LoVo (cell line): ENCODE measurements at places on chromosomes 7 and 10.

- no peak for DNase-seq
Observed at GRCh38 chr10:27297844-27298521, 57.4 kb upstream of the ACBD5 start.

DNA sequence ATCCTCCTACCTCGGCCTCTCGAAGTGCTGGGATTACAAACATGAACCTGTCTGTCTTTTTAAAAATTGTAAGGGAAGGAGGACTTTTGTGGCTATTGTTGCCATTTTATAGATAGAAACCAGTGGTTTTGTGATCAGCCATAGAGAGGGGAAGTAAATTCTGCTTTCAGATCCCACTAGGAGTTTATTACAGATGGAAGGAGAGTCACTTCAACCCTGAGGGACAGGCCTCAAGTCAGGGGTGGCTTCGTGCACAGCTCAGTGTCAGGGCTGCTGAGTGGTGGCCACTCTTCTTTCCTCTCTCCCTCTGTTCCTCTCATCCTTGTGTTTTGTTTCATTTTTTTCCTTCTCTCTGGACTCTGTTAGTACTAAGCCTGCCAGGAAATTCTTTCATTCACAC lies 60.8 kb downstream of the OGDH start:
- no peak for DNase-seq

DNA sequence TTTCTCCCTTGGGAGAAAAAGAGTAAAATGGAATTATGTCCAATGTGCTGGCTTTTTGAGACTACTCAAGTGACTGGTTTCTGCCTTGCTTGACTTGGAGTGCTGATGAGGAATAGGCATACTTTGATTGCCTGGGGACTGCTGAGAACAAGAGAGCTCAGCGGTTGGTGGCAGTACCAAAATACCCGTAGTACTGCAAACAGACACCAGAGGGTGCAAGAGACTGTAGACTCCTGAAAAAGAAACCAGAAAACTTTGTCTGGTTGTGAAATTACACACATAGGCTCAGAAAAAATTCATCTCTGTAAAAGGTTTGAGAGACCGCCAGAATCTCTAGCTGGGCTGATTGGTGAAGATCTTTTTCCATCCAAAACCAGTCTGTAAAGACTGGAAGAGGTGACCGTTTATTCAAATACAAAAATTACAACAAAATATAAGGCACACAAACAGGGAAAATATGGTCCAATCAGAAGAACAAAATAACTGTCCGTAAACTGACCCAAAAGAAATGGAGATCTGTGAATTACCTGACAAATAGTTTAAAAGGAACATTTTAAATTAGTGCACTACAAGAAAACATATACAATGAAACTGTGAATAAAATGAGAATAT lies 18.5 kb downstream of the BICC1 start:
- DNase-seq: peak; percentile 70

GRCh38 chr10:119724593-119725516 lies 995 bp upstream of the INPP5F start:
- DNase-seq: no peak

DNA sequence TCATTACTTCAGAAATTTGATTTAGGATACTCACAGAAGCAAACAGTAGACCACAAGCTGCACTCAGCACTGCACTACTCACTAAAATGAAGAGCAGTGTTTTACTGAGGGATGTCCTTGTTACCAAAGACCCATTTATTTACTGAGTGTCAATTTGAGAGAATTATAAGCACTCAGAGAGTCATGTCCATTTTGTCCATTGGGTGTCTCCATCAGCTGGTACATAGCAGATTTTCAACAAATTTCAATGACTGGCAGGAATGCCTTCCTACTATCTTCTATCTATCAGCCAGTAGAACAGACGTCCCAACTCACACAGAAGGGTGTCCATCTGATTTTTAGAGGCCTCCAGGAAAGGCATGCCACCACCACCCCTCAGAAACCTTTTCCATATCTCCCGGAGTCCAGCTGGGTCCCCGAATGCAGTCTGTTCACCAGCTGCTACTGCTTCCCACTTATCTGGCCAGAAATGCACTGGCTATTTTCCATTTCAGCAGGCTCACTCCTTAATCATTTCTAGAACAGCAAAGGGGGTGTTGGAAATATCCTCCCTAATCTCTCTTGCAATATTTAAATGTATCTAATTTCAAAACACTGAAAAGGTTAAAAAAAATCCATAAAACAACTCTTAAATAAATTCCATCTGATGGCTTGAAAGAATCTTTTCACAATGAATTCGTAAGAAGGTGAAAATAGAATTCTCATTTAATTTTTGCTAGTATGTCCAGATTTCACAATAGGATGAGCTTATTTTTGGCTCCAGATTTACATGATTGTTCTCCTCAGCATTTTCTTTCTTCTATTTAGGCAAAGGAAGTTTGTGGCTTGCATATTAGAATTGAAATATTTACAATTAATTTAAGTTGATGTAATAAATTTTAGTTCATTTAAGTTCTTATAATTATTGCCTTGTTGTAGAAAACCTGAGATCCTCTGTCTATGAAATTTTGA lies 1164.0 kb upstream of the CELF2 start:
- DNase-seq: no peak

DNA sequence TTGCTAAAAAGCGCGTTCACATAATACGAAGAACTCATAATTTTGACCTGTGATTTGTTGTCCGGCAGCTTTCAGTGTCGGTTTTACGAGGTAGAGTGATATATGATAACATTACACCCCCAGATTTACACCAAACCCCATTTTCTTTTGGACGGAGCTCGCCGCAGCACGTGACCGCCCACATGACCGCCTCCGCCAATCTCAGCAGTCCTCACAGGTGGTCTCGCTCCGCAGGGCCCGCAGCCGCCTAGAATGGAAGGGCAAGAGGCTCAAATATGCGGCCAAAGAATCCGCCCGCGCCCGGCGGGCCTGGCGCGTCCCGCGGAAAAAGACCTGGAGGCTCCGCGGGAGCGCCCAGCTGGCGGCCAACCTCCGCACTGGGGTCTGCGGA lies at the start of gene HOXA7:
HOXA7 (minus strand) TSS at position 168 of the 391 bp plus-strand sequence; CDS start at position 38, 130 bp downstream.
- peak; percentile 92 for DNase-seq

GRCh38 chr10:43287056-43288007 lies 20.5 kb upstream of the RASGEF1A start:
- DNase-seq: peak; percentile 81
